ENCODE measurements at places on chromosomes 1 and 21. TPM values are rescaled to one million over a fixed set of nuclear protein-coding genes. Genes with fewer than 3 reads are reported as not detected.

- no peaks in the 10 kb centered on the region for H3K4me1 ChIP-seq
- H3K36me3 ChIP-seq = no peaks in the 10 kb centered on the region
- H3K4me3 ChIP-seq = no peak overlapping the region
- H3K27ac ChIP-seq = no peak overlapping the region
Measured at GRCh38 chr1:206482611-206483010, 12.3 kb downstream of the IKBKE start.

DNA sequence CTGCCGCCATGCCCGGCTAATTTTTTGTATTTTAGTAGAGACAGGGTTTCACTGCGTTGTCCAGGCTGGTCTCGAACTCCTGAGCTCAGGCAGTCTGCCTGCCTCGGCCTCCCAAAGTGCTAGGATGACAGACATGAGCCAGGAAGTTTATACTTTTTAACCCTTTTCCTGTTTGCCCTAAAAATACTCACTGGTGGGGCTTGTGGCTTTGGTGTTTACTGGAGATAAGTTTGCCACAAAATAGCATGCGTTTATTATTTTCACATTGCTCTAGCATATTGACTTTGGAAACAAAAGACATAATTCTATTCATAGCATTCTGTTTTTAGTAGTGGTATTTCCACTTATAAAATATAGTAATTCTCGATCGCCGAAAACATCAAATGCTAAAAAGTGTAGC, 19.8 kb upstream of the GTF2B start:
- no peaks in the 10 kb centered on the region for H3K4me1 ChIP-seq
- no peak overlapping the region for H3K4me3 ChIP-seq
- H3K27me3 ChIP-seq = no peaks in the 10 kb centered on the region
- no peak for DNase-seq

GRCh38 chr1:200960236-200960947, 63.1 kb downstream of the KIF21B start:
- no peaks in the 10 kb centered on the region for H3K36me3 ChIP-seq
- no peak for DNase-seq
- no peaks in the 10 kb centered on the region for H3K27me3 ChIP-seq
- H3K4me3 ChIP-seq = no peak overlapping the region

- no peaks in the 10 kb centered on the region for H3K4me1 ChIP-seq
- H3K27ac ChIP-seq = no peak overlapping the region
- no peak for DNase-seq
- H3K36me3 ChIP-seq = no peaks in the 10 kb centered on the region
Measured at GRCh38 chr21:14071902-14072734, 138.6 kb downstream of the LIPI start.

GRCh38 chr1:230747127-230747730, at the start of gene CAPN9:
CAPN9 (plus strand) TSS chr1:230747388; CDS start chr1:230747497, 109 bp downstream.
- H3K36me3 ChIP-seq = no peaks in the 10 kb centered on the region
- DNase-seq = no peak
- H3K27me3 ChIP-seq = no peaks in the 10 kb centered on the region

CD5L gene
- total RNA-seq = 14.1 TPM

FRRS1 gene
- total RNA-seq = 87.4 TPM
